ENCODE measurements at places on chromosomes 2 and 18.

- DNase-seq = no peak
These were observed 9.8 kb upstream of the MGAT5 start for GRCh38 chr2:134244086-134244485.

GRCh38 chr2:20675701-20676352 lies 8.9 kb downstream of the GDF7 start:
- DNase-seq = no peak

GRCh38 chr2:124248386-124248785 lies 223.3 kb downstream of the CNTNAP5 start:
- DNase-seq = no peak

- no peak for DNase-seq
These were observed 12.6 kb downstream of the EIF2AK3 start for GRCh38 chr2:88614497-88615157.

- DNase-seq = no peak
These were observed 84.1 kb downstream of the TSN start for GRCh38 chr2:121839584-121839983.

GRCh38 chr18:10726198-10727068 lies 200.6 kb downstream of the NAPG start:
- DNase-seq = no peak

GRCh38 chr2:127094509-127095366 lies 12.2 kb downstream of the BIN1 start:
- DNase-seq = no peak

DNA sequence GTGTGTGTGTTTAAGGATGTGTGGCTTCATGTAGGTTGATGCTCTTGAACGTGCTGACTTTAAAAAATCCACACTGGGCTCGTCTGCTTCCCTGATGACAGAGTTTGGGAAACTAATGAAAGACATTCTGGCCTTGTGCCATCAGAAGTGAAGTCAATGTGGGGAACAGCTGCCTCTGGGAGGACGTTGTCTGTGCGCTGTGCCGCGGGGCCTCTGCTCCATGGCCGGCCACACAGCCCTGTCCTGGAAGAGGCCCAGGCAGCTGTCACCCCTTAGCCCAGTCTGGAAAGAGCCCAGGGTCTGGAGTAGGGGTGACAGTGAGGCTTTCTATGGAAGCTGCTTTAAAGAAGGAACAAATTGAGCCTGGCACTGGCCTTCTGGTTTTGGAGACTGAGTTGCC lies 155.8 kb downstream of the SH3RF3 start:
- DNase-seq = no peak

- DNase-seq = no peak
These were observed 30.1 kb downstream of the ANKRD29 start for GRCh38 chr18:23632615-23633014.

DNA sequence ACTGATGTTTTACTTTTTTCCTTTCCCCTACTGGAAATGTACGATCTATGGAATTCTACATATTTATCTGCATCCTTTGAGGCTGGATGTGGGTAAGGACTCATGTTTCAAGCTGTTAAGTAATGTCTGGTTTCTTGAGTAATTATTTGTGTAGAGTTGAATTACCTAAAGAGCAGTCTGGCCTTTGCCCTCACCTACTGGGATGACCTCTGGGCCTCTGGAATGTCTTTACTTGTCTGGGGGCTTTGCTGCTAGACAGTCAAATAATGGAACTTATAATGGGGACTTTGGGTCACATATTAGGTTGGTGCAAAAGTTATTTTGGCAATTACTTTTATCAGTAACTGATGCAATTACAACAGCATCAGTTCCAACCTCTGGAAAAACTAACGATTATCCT lies 244.7 kb downstream of the CCDC178 start:
- DNase-seq = no peak

Measured in GF-D8 (cell line).